ENCODE measurements at places on chromosomes 12 and 14.

GRCh38 chr12:5078423-5078822 lies 34.7 kb downstream of the KCNA5 start:
- DNase-seq, result peak; percentile 27

DNA sequence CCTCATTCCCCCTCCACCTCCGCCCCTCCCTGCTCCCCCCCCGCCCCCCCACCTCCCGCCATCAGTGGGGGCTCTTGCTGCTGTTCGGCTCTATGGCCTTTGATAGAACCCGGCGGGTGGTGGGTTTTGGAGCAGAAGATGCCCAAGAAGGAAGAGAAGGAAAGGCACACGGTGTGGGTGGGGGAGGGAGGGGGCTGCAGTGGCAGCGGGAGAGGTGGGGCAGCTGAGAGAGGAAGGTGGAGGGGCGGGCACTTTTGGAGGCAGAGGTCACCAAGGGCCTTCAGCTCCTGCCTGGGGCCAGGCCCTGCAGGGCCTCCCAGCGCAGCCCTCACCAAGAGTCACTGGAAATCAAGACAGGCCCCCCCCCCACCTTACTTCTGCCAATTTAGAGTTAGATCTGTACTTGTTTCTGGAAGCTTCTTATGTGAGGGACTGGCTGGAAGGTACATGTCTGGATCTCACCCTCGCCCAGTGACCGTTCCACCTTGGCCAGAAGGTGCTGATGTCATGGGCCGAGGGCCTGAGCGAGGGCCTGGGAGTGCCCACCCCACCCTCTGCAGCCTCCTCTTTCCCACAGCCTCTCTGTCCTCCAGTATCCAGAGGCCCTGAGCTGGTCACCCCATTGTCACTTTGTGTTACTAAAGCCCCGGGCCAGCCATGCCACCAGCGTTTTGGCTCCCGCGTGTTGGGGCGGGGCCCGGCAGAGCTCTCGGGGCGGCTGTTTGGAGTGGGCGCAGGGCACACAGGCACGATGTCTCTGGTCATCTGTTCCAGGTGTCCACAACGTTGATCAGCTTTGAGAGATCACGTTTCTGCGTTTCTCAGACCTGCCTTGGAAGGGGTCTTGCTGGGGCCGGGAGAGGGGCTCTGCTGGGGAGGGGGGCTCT lies 153.9 kb downstream of the KIF26A start:
- no peak for DNase-seq

DNA sequence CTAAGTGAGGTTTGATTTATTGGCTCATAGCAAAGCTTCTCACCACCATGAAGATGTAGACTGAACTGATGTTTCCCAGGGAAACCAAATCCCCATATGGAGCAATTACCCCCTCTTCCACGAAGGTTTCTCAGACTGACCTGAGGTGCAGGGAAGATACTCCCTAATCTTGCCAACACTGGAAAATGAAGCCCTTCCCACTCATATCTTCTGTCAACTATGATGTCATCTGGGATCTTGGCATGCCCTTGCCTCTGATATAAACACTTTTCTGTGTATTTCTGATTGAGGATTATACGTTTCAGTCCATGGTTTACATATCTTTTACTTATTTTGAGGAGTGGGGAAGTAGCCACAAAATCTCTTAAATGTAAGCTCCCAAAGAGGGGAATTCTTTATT lies 14.1 kb upstream of the CISTR start:
- no peak for DNase-seq

DNA sequence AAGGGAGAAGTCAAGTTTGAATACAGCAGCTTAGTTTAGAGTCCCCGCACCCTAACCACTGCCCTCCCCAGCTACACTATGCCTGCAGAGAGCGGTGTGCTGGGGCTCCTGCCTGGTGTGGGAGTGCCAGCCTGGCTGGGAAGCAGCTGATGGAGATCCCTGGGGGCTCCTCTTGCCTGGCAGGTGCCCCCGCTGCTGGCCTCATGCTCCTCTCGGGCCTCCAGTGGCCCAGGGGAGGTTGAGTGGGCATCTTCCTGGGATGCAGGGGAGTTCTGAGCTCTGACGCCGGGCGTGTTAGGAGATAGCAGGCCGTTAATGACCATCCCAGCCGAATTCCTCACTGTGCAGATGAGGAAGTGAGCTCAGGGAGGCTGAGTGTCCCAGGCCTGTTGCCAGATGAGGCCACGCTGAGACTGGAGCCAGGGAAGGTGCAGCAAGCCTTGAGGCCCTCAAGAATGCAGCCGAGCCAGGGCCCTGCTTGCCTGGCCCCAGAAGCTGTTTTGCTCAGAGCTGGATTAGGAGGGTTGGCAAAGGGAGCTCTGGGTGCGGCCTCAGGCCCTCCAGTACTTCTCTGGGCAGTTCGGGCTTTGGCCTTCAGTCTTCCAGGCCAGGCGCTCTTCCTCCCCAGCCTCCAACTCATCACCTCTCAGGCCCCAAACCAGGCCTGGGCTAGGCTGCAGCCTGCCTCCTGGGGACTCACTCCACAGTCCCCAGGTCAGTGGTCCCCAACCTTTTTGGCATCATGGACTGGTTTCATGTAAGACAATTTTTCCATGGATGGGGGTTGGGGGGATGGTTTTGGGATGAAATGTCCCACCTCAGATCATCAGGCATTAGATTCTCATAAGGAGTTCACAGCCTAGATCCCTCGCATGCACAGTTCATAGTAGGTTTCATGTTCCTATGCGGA lies 6.6 kb upstream of the CYP46A1 start:
- no peak for DNase-seq

- no peak for DNase-seq
Observed at GRCh38 chr14:68508581-68508980, 284.3 kb downstream of the ZFP36L1 start.

DNA sequence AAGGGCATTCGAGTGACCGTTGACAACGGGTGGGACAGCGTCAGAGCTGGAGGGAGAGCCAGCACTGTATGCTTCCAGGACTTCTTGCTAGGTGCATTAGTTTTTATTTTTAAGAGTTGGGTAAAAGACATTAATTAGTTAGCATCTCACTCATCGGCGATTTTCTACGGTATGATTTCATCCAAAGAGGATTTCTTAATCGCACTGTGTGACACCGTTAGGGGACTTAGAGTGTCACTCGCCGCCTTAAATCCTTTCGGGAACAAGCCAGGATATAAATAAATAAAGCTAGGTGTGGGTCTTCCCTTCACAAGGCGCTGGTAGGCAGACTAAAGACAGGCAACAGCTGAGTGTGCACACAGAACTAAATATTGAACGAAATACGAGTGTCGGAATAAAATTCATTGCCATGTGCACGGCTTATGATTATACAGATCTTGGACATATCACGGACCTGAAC lies 869 bp upstream of the NOVA1 start:
- DNase-seq, result no peak

Data from fibroblast of skin of abdomen (primary cell).